ENCODE measurements at places on chromosomes 13 and 19. TPM values are rescaled to one million over a fixed set of nuclear protein-coding genes. Genes with fewer than 3 reads are reported as not detected.

BEST2 gene
- not detected for total RNA-seq

ZNF541 gene
- total RNA-seq, result 0.71 TPM

FCER2 gene
- total RNA-seq, result 3.7 TPM

MISP3 gene
- 5.6 TPM for total RNA-seq

GRCh38 chr13:73955977-73956500 is 178.2 kb downstream of the KLF12 start:
- DNase-seq, result no peak

GRCh38 chr13:23146811-23147625 is 33.8 kb upstream of the SGCG start:
- no peak for DNase-seq

DNA sequence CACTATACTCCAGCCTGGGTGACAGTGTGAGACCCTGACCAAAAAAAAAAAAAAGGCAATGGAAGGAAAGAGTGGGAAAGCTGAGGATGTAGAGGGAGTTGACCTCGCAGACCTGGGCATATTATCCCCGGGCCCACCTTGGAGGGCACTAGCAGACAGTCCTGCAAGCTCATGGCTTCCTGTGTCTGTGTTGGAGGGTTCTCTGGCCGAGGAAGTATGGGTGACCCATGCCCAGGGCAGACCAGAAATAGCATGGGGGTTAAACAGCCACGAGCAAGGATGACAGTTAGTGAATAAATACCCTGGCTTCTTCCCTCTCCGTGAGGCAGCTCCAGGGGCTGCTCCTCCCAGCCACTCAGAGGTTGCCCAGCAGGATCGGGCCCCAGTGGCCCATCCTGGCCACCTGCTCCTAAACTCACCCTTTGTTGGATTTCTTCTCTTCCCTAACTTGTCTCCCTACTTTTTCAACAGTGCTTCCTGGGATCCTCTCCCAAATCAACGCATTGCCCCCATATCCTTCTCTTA is 485.8 kb downstream of the ZNF536 start:
- DNase-seq, result peak; percentile 19

DNA sequence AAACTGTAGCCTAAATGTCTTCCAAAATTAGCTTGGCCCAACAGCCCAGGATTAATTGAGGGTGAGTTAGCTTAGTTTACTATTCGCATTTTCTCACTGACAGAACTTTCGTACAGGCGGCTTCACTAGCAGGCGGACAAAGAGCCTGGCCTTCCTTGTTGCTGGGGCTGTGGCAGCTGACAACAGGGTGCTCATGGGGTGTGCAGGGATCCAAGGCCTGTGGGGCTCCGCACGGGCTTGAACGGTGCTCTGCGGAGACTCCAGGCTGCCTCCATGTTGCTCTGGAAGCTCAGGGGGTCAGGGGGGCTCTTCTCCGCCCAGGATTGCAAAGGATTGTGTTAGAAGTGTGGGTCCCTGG is 36.3 kb upstream of the DPRX start:
- DNase-seq, result no peak

DNA sequence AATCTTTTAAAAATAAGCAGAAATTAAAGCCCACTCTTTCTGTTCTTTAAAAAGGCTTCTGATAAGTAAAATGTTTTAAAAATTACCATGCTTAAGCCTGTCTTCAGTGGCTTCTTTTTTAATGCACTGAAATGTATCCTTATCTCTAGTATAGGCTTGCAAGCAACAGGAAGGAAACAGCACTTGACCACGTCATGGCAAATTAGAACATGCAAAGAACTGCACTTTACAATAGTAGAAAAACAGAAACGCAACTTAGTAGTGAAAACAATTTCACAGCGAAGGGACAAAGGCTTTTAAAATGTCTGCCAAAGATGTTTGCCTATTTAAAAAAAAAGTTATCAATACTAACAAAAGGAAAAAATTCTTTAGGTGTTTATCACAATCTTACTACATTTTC is 36.3 kb downstream of the ELF1 start:
- no peak for DNase-seq

DNA sequence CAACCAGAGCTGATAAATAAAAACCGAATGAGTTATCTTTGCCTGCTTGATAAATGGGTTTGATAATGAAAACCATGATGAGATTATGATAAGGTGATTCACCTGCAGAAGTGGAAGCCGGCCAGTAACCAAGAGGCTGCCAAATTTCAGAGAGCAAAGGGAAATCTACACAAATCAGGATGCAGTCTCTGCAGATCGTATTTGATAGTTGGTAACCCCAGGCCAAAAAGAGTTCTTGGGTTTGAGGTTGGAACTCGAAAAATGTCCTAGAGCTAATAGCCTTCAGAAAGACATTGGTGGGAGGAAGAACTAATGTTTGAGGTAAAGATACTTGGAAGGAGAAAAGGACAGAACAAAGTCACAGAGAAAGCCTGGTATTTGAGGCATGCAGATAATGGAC is 9.6 kb upstream of the LATS2 start:
- no peak for DNase-seq

GRCh38 chr13:80048802-80049201 is 292.1 kb downstream of the SPRY2 start:
- DNase-seq, result peak; percentile 90

GRCh38 chr19:17418710-17419109 is 1.1 kb upstream of the MVB12A start:
- DNase-seq, result no peak

All from sciatic nerve (tissue), 2 donors.